ENCODE measurements at places on chromosomes 12 and 14.

DNA sequence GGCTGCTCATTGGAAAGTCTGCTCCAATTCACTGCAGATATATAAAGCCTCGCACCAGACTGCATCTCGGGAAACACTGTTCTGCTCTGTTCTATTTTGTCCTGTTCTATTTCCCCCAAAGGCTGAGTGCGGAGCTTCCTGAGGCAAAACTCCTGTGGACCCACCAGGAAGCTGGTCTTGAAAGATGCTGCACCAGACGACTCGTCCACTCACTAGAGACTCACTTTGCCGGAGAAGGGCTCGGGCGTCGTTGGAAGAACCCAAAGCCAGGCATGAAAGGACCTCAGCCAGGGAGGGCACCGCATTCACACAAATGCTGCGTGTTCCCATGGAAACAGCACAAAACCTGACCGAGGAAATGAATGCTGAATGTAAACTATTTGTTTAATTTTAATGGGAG is 331.2 kb upstream of the SFSWAP start:
- DNase-seq, result no peak

DNA sequence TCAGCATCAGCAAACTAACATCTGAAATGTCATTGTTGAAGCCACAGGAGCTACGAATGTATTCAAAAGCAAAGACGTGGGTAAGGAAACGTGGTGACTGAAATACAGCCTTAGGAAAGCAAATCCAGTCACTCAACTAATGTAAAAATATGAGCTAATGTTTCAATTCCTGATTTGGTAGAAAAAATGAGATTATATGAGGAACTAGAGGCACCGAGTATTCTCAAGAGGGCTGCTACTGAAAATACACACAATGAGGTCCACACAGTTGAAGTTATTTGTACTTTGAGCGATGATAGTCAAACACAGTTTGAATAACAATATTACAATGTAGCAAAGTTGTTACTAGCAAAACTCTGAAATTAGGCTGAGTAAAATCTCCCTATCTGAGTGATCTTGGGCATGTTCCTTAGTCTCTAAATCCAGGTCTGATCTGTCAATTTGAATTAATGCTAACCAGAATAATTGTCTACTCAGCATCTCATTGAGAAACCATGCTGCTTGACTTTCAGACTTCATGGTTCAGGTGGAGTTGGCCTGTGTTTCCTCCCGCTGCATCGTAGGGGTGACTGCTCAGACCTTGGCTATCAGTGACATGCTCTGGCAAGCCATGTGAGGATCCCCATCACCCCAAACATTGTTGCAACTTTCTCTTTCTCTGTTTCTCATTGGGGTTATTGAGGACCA is 467.1 kb upstream of the SOX5 start:
- no peak for DNase-seq

- no peak for DNase-seq
Measured at GRCh38 chr12:51025338-51025835, 797 bp downstream of the SLC11A2 start.

DNA sequence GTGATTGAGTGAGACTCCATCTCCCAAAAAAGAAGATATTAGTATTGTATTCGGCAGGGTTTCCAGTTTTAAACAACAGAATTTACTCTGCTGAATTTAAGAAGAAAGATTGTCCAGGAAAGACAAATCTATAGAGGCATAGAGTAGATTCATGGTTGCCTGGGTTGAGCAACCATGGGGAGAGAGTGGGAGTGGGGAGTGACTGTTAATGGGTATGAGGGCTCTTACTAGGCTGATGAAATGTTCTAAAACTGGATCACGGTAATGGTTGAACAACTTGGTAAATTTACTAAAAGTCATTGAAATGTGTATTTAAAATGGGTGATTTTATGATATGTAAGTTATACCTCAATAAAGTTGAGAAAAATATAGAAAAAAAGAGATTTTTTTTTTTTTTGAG is 13.9 kb upstream of the C12orf76 start:
- no peak for DNase-seq

GRCh38 chr14:58107947-58108552 is 44.0 kb downstream of the ARMH4 start:
- peak; percentile 48 for DNase-seq

GRCh38 chr12:34598851-34599529 is 576.7 kb downstream of the ALG10 start:
- DNase-seq, result peak; percentile 5
